ENCODE measurements at places on chromosomes 16 and 17.

DNA sequence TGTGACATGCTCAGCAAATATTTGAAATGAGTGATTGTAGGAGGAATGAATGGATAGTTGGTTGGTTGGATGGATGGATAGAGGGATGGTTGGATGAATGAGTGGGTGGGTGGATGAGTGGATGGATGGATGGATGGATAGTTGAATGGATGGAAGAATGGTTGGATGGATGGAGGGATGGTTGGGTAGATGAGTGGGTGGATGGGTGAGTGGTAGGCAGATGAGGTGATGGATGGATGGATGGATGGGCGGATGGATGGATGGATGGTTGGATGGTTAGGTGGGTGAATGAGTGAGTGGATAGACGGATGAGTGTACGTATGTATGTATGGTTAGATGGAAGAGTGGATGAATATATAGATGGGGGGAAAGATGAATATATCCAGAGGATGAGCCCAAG lies 137.7 kb downstream of the RBFOX1 start:
- H3K27me3 ChIP-seq = no peaks in the 10 kb centered on the region
- no peak for DNase-seq

DNA sequence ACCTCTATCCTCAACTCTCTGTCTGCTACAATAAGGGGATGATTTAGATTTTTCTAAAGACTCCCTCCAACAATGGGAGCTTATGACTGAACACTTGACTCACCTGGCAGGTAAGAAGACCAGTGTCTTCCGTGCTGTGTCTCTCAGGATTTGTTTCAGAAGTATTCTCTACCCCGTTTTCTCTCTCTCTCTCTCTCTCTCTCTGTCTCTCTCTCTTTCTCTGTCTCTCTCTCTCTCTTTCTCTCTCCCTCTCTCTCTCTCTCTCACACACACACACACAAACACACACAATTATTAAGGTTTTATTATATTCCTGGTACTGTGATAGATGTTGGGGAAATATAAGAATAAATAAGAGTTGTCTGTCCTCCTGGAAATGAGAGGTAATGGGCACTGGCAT lies 263.9 kb downstream of the TOX3 start:
- H3K27me3 ChIP-seq = peaks cover 50% of the 10 kb centered on the region
- peaks cover 7% of the 10 kb centered on the region for H3K4me1 ChIP-seq
- H3K36me3 ChIP-seq = no peaks in the 10 kb centered on the region
- H3K27ac ChIP-seq = no peak overlapping the region

DNA sequence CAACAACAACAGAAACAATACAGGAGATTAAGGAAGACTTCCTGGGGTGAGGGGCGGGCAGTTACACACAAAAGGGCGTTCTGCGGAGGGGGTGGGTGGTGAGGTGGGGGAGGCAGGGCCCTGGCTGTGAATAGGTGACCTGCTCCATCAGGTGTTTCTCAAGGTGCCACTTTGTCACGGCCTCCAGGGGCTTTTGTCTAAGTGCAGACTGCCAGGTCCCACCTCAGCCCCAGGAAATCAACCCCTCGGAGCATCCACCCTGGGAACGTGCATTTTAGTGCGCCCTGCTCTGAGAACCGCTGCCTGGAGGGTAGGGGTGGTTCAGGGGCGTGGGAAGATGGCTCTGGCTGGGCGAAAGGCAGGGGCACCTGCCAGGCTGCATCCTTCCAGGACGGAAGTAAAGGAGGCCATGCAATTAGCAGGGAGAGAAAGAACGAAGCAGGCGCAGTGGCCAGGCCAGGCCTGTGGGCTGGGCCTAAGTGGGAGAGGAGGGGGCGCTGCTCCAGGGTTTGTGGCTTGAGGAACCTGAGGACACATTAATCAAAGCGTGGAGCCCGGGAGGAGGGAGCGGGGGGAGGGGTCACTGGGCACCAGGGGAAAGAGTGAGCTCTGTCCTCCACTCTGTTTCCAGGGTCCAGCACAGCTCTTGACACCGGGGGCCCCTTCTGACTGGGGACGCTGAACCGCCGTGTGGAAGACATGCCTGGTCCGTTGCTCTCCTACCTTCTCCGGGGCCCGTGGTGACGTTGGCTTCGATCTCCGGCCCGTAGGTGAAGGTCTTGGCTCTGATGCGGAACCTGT lies 49.4 kb upstream of the CDC42EP4 start:
- no peak for DNase-seq
- H3K36me3 ChIP-seq = no peaks in the 10 kb centered on the region
- no peak overlapping the region for H3K4me3 ChIP-seq
- H3K4me1 ChIP-seq = peaks cover 26% of the 10 kb centered on the region

DNA sequence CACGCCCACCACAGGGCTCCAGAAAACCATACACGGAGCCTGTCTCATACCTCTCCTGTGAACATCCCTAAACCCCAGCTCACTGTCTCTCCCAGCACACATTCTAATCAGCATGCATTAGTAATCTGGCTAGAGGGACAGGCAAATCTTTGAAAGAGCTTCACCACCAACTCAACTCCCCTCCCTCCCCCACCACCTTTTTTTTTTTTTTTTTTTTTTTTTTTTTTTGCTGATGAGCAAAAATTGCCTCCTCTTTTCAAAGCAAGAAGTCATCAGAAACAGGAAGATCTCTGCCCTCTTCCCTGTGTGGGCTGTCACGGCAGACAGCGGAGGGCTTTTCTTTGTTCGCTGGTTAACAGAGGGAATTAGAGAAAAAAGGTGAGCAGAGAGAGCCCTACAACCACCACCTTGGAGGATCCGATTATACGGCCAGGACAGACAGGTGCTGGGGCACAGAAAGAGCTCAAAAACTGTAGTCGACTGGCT lies 19.9 kb downstream of the GAS7 start:
- no peaks in the 10 kb centered on the region for H3K36me3 ChIP-seq
- no peak overlapping the region for H3K4me3 ChIP-seq
- H3K27me3 ChIP-seq = no peaks in the 10 kb centered on the region
- peaks cover 69% of the 10 kb centered on the region for H3K4me1 ChIP-seq

DNA sequence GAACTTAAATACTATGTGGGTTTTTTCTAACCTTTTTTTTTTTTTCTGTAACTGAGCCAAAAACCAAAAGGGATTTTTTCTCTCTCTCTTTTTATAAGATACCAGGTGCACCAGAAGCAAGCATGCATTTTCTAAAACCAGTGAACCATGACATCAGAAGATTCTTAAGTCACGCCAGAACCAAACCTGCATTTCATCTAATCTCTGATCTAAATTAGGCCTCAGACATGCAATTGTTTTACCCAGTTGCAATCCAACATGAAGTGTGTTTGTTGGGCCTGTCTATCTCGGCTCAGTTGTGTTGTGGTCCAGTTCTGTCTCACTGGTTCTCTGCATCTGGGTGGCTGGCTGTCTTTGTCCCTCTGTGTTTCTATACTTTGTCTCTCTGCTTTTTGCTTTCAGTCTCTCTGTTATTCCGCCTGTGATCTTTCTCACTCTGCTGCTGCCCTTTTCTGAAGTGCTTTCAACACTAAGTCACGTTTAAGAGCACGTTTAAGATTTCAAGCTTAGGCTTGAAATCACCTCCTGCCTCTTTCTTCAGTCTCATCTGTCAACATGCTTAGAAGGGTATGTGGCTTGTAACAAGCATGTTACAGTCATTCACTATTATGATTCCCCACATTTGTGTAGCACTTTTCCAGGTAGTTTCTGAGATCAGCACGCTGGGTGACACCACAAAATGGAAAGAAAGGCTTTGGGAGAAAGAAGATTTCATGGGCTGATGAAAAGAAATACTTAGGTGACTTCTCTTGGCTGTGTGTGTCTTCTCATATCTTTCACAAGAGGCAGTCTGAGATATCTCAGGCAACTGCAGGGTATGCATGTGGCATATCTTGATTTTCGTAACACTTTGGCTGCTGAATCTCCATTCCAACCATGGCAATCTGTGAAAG lies 488.9 kb downstream of the SHISA9 start:
- H3K4me1 ChIP-seq = no peaks in the 10 kb centered on the region
- H3K36me3 ChIP-seq = peaks cover 3% of the 10 kb centered on the region
- no peak overlapping the region for H3K4me3 ChIP-seq
- no peak for DNase-seq

DNA sequence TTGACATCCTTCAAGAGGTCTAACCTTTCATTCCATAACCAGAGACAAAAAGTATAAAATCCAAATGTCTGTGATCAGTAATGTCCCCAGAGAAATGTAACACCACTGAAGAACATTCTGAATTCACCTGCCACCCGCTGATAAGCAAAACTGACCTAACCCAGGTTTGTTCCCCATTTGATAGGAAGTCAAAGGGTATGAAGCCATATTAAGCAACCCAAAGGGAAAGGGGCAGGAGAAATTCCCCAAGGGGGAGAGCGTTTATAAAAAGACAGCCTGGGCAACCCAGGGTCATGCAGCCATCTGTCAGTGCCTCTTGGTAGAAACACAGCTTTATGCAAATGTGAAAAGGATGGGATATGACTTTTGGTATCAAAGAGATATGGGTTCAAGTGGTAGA lies 30.7 kb upstream of the PIK3R6 start:
- peaks cover 56% of the 10 kb centered on the region for H3K27me3 ChIP-seq
- no peak overlapping the region for H3K4me3 ChIP-seq

- no peak overlapping the region for H3K4me3 ChIP-seq
- no peaks in the 10 kb centered on the region for H3K4me1 ChIP-seq
- H3K27me3 ChIP-seq = peaks cover 62% of the 10 kb centered on the region
- no peaks in the 10 kb centered on the region for H3K36me3 ChIP-seq
- no peak for DNase-seq
Observed at GRCh38 chr16:86066811-86067210, 167.8 kb downstream of the IRF8 start.

GRCh38 chr16:3554351-3554928 lies 22.8 kb downstream of the NLRC3 start:
- no peak overlapping the region for H3K27ac ChIP-seq
- DNase-seq = no peak
- no peak overlapping the region for H3K4me3 ChIP-seq
- no peaks in the 10 kb centered on the region for H3K36me3 ChIP-seq
- no peaks in the 10 kb centered on the region for H3K27me3 ChIP-seq
- peaks cover 6% of the 10 kb centered on the region for H3K4me1 ChIP-seq

All from mesothelial cell of epicardium (in vitro differentiated cells).